CD4-positive, alpha-beta T cell treated with Interleukin-6 for 4 hours (primary cell): ENCODE measurements at places on chromosomes 12 and 14.

DNA sequence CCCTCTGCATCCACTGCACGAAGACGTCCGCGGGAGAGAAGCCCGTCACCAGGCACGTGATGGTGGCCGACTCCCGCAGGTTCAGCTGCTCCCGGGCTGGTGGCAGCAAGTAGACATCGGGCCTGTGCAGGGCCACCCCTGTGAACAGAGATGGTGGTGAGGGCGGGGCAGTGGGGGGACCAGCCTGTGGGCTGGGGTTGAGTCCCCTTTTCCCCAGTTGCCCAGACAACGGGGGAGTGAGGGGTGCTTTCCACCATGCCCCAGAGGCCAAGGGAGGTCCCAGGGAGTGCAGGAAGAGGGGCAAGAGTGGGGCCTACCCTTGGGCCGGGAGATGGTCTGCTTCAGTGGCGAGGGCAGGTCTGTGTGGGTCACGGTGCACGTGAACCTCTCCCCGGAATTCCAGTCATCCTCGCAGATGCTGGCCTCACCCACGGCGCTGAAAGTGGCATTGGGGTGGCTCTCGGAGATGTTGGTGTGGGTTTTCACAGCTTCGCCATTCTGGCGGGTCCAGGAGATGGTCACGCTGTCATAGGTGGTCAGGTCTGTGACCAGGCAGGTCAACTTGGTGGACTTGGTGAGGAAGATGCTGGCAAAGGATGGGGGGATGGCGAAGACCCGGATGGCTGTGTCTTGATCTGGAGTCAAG is 328.3 kb downstream of the TMEM121 start:
- no peak for DNase-seq

GRCh38 chr14:57346741-57347140 is 43.6 kb upstream of the NAA30 start:
- no peak for DNase-seq

GRCh38 chr12:117593815-117594400 is 232.5 kb upstream of the NOS1 start:
- DNase-seq, result no peak

DNA sequence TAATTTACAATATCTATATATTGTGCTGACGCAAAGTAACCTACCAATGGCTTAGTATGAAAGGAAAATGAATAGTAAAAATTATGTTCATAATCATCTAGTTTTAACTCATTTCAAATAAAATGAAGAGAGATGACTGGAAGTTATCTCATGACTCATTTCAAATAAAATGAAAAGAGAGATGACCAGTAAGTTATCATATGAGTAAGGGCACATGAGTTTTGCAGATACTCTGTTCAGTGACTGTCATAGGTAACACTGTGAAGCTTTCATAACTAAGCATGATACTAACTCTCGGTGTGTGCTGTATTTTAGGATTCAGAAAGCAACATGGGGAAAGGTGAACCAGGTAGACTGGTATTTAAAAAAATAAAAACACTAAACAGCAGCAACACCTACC is 364.5 kb upstream of the DIO2 start:
- DNase-seq, result no peak

DNA sequence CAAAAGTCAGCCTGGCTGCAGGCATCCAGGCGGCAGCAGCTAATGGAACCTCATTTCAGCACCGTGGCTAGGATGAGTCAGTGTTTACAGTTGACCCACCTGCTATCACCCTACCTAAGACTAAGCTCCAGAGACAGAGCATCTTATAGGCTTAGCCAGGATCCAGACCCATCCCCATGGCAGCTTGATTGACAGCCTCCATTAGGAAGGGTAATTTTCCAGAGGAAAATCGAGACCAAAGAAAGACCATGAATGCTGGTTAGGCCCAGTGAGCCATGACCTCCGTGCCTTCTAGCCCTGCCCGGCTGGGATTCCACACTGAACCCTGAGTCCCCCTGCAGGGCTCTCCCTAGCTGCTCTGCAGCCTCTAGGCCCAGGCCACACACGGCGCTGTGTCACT is 38.7 kb downstream of the TUNAR start:
- no peak for DNase-seq

- DNase-seq, result no peak
These were observed 634 bp upstream of the TMEM63C start for GRCh38 chr14:77180726-77181602.

- DNase-seq, result peak; percentile 58
These were observed 64.9 kb downstream of the FBXO34 start for GRCh38 chr14:55336162-55336561.

GRCh38 chr14:22996768-22997654 is 12.9 kb downstream of the C14orf93 start:
- no peak for DNase-seq

GRCh38 chr12:32223941-32224340 is 117.3 kb downstream of the BICD1 start:
- DNase-seq, result no peak

DNA sequence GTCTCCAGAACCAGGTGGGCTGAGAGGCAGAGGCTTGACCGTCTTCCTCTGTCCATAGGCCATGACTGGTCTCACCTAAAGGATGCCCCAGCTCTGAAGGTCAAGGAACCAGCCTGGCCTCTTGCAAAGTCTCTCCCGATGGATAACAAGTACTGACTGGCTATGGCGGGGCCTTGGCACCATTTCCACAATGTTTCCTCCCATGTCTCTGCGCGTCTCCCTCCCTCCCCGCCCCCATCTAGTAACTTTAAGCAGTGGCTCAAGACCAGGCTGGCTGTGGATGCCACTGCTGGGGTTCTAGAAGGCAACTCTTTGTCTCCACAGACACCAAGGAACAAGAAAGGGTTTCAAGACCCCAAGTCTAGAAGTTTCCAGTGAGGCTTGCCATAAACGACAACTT is 275.5 kb downstream of the DPF3 start:
- DNase-seq, result no peak

GRCh38 chr14:60204843-60205774 is 39.9 kb upstream of the DHRS7 start:
- no peak for DNase-seq

GRCh38 chr12:111297703-111298426 is 71.0 kb downstream of the PHETA1 start:
- DNase-seq, result no peak

DNA sequence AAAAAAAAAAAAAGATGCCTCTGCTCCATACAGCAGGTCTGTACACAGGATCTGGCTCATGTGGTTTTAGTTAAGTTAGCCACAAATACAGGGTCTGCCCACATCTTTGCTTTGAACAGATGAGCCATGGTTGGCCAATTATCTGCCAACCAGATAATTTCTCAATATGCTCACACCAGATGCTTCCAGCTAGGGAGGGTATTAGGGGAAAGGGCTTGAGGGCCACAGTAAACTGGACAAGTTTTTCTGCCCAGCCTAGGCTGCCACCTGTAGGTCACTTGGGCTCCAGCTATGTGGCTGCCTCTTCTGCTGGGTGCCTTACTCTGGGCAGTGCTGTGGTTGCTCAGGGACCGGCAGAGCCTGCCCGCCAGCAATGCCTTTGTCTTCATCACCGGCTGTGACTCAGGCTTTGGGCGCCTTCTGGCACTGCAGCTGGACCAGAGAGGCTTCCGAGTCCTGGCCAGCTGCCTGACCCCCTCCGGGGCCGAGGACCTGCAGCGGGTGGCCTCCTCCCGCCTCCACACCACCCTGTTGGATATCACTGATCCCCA is 776 bp downstream of the RDH5 start:
- DNase-seq, result no peak

GRCh38 chr12:49698619-49699545 is 8.3 kb downstream of the FMNL3 start:
- DNase-seq, result peak; percentile 36

DNA sequence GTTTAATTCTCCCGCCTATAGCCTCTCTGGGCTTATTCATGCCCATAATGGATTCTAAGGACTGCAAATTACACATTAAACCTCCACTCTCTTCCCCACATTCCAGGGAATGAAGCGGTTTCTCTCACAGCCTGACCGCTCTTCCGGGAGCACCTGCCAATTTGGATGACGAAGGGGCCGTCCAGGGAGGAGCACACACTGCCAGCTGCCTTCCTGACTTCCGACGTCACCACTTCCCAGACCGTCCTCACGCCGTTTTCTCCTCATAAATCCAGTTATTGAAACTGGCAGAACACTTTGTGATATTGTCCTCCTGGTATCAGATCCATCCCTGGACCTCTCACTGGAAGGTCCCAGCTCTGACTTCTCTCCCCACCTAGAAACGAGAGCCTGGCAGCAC is 87.6 kb downstream of the GCH1 start:
- DNase-seq, result no peak

DNA sequence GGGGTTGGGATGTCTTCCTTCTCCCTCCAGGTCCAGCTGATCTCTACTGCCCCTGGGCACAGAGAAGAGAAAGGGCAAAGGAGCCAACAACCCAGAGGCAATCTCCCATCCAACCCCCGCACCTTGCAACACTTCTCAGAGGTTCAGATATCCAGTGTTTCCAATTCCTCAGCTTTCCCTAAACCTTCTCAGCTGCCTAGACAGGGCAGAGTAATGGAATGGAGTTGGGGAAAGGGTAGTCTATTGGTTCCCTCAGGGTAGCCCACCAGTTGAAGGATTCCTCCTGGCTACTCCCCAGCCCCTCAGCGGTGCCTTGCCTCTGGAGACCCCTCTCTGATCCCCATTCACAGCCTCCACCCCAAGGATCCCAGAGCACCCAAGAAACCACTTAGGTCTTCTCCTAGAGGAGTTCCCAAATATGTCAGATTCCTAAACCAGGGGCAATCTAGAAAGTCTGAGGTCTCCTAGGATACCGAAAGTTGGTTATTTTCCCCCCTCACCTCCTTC is 537 bp downstream of the NFE2 start:
- no peak for DNase-seq

- no peak for DNase-seq
These were observed 1.7 kb upstream of the NKX2-1 start for GRCh38 chr14:36521598-36522345.

GRCh38 chr12:31931796-31932715 is 27.2 kb upstream of the RESF1 start:
- DNase-seq, result no peak

GRCh38 chr14:30551460-30551859 is 7.5 kb upstream of the G2E3 start:
- no peak for DNase-seq

GRCh38 chr12:100799770-100800169 is 5.2 kb downstream of the ANO4 start:
- DNase-seq, result no peak

DNA sequence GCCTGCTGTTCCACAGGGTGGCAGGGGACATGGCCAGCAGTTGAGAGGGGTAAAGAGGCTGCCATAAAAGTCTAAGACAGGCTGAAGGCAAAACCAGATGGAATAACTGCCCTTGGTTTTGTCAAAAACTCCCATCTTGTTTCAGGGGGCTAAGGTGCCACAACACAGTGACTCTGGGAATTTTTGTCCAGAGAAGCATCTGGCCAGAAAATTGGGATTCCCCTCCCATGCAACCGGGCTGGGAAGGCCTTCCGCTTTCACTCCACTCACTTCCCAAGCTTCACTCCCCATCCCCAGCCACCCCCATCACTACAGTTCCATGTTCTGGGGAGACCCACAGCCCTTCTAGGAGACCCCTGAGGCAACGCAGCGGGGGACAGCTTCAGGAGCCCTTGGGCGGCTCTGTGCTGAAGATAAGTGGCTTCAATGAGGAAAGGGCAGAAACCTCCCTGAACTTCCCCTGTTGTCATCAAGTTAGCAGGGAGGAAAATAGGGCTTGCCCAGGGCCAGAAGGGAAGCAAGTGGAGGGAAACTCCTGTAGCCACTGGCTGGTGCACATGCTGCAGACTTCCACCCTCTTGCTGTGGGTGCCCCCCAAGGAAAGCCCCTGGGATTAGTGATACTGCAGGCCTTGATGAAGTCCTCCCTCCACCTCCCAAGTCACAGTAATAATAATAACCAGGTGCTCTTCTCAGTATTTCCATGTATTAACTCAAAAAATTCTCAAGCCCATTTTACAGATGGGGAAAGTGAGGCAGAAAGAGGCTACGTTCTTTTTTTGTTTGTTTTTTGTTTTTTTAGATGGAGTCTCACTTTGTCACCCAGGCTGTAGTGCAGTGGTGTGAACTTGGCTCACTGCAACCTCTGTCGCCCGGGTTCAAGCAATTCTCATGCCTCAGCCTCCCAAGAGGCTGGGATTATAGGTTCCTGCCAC is 6.0 kb downstream of the TMEM229B start:
- no peak for DNase-seq

DNA sequence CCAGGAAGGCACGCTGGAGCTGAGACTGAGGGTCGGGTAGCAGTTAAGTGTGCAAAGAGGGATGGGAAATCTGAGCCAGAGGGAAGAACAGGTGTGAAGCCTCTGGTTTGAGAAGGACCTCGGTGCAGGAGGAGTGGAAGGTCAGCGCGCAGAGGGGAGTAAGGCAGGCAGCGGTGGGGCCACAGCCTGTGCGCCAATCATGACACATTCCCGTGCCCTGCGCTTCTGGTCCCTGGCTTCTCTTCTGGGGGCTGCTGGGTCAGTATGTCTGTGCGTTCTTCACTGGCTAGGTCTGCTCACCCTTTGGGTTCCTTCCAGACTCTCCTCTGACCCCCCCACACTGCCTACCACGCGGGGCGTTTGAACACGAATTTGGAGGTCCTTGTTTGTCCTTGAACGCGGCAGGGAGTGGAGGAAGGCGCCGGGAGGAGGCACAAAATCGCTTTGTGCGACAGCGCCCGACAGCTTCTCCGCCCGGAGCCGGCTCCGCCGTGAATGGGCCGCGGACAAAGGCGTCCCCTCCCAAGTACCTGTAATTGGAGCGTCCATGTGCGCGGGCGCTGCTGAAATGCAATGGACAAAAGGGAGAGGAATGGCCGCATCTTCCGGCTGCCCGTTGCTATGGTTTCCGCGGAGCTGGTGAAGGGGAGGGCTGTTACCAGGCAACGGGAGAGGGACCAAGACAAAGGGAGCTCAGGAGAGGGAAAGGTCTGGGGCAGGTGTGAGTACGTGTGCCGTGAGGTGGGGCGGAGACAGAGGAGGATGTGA is 207.2 kb upstream of the SRRM4 start:
- no peak for DNase-seq

DNA sequence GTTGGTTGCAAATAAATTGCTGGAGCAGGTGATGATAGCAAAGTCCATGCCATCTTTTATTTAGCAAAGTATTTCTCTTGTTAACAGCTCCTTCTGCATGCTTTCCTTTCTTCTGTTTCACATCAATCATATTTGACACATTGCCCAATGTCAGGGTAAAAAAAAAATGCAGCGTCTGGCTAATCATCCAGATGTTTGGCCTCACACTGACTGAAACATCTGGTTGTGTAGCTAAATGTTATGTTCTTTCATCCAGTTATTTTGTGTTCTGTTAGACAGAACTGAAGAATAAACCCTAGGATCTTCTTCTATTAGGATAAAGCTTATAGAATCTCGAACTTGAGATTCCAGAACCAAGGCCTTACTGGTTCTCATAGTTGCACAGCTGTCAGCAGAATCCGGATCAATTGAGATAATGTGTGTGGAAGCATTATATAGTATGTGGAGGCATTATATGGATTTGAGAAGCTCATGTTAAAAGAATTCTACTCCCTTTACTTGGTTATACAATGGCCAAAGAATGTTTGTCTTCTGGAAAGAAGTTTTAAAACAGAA is 859.2 kb downstream of the DIO2 start:
- DNase-seq, result no peak

GRCh38 chr12:28795311-28795710 is 353.8 kb upstream of the FAR2 start:
- DNase-seq, result no peak
